Mesenteric fat pad (tissue), 1 donor: ENCODE measurements at places on chromosomes 3 and 15. TPM values are rescaled to one million over a fixed set of nuclear protein-coding genes. Genes with fewer than 3 reads are reported as not detected.

DNA sequence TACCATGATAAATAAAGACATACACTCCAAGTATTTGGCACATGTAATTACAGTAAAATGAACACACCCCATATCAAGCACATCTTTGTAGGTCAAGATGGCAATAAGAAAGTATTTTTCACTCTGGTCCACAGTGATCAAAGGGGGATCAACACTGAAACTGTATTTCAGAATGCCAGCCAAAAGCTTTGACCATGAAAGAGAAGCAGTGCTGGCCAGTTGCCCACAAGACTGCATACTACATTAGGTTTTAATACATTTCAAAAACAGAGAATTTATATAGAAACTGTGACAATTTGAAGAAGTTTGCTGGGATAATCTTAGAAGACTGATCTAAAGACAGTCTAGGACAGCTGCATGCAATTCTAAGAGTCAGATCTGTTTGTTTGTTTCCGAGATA is 1035.3 kb downstream of the FHIT start:
- DNase-seq = no peak

DNA sequence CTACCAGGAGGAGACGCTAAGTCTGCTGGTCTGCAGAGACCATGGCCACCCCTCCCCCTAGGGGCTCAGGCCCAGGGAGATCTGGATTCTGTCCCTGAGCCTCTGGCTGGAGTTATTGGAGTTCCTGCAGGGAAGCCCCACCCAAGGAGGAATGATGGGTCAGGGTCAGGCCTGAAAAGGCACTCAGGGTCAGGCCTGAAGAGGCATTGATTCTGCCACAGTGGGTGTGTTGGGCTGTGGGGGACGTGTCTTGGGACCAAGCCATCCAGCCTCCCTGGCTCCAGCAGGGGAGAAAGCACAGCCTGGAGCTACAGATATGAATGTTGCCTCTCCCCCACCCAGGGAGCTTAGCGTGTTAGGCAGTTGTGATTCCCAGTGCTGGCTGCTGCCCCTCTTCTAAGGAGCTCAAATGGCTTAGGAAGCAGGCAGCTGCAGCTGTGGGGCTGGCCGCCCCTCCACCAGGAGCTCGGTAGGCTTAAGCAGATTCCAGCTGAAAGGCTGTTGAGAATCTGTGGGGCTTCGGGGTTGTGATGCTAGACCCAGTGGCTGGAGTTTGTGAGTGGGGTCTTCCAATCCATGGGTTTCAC is 176.7 kb downstream of the CHL1 start:
- no peak for DNase-seq

DNA sequence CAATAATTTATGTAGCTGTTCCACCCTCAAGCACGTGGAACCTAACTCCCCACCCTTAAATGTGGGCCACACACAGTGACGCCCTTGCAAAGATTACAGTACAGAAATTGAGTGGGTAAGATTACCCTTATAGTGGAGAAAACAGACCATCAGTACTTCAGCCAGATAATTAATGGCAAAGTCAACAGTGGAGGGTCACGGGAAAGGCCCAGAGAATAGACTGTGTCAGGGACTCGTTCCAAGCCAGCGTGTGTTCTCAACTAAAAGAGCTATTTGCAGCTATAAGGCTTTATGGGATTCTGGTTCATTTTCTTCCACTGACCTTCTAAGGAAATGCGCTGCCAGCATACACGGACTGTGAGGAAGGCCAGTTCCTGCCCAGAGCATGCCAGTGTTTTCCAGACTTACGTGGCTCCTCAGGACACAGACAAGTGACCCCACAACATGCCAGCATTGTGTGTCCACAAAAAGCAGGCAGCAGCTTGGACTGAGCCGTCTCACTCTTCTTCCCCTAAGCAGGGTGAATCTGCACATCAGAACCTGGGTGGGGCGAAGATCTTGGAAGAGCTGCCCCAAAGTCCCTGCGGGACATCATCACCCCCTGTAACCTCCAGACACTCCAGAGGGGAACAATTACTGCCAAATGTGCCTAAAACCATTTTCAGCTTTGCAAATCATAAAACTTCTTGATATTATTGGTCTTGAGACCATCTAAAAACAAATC is 428.5 kb downstream of the OCA2 start:
- DNase-seq = no peak

DNA sequence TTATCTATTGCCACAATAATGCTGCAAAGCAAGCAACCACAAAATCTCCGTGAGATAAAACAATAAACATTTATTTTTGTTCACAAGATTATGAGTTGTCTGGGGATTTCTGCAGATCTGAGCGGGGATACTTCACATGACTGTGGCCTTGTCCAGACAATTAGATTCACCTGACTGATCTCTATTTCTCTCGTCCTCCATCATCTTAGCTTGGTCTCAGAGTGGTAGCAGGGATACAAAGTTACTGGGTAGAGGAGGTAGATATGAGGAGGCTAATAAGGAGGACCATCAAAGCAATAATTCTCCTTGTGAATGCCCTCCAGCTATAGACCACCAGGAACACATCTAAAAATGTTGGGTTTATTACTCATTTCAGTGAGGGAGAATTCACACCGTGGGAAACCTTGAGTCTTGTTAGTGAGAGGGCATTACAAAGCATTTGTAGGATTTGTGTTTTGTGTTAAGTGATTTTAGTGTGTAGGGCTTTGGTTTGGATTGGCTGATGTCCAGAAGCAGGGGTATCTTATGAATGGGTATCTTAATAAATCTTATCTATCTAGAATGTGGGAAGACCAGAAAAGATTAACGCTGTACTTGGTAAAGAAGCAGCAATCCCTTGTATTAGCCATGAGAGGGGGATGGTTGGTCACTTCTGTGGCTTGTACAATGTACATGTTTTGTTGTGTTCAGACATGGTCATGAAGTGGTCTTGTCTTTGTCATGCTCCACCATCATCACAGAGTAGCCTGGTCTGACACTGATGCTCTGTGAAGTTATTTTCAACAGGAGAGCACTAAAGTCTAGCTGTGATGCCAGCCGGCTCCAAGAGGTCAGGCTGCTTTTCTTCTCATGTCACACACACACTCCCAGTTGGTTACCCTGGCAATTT is 287.6 kb upstream of the STT3B start:
- no peak for DNase-seq

DNA sequence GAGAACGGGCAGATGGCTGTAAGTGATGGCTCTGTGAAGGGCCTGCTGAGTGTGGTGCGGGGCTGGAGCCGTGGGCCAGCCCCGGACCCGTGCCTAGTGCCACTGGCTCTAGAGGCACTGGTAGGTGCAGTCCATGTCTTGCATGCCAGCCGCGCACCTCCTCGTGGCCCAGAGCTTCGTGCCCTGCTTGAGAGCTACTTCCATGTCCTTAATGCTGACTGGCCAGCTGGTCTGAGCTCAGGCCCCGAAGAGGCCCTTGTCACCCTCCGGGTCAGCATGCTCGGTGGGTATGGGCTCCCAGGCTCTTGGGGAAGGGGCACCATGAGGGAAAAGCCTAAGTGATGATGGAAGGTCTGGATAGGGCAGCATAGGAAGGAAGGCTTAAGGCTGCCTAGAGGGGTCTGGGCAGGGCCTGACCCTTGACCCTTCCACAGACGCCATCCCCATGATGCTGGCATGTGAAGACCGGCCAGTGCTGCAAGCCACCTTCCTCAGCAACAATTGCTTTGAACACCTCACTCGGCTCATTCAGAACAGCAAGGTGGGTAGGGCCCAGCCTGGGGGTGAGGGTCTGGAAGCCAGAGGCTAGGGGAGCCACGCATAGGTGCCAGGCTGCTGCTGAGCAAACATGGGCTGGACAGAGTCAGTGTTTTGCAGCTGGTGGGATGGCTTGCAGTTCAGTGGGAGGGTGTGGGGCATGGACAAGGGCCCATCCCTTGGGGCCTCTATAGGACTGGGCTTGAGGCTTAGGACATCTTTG is 12.1 kb downstream of the NBEAL2 start:
- DNase-seq = no peak

GRCh38 chr3:53837331-53837730 is 8.9 kb downstream of the CHDH start:
- DNase-seq = no peak

GRCh38 chr15:85580879-85581278 is 200.5 kb downstream of the AKAP13 start:
- DNase-seq = no peak

- no peak for DNase-seq
These were observed 126.6 kb downstream of the TJP1 start for GRCh38 chr15:29695489-29696167.

DNA sequence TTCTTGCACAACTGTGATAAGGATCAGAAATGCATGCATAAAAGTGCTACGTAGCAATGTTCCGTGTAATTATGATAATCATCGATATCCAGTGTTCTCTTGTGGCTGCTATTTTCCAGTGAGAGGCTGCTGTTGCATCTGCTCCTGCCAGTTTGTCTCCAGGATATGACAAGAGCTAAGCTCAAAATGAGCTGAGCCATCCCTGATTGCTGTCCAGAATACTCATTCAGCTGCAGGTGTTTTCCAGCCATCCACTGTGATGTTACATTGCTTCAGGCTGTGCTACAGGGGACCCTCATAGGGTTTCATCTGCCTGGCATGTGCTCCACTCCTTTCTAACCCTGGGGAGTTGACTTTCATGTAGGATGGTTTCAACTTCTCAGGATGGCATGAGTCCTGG is 976.0 kb downstream of the ROBO1 start:
- DNase-seq = no peak

DNA sequence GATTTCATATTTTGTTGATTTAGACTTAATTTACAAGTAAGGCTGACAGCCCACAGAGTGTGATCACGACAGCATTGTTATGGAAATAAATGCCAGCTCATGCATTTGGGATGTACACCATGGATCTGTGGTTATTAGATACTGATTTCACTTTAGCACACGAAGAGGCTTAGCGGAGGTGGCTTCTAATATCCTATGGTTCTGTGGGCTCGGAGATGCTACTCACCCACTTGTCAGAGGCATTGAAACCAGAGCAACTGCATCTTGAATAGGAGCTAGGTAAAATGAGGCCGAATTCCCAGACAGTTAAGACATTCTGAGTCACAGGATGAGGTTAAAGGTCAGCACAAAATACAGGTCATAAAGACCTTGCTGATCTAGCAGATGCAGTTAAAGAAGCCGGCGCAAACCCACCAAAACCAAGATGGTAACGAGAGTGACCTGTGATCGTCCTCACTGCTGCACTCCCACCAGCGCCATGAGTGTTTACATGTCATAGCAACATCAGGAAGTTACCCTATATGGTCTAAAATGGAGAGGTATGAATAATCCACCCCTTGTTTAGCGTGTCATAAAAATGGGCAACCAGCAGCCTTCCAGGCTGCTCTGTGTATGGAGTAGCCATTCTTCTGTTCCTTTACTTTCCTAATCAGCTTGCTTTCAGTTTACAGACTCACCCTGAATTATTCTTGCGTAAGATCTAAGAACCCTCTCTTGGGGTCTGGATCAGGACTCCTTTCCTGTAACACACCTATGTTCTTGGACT is 117.5 kb downstream of the PGPEP1L start:
- DNase-seq = no peak

GRCh38 chr3:177589911-177590381 is 392.7 kb upstream of the TBL1XR1 start:
- DNase-seq = no peak

DNA sequence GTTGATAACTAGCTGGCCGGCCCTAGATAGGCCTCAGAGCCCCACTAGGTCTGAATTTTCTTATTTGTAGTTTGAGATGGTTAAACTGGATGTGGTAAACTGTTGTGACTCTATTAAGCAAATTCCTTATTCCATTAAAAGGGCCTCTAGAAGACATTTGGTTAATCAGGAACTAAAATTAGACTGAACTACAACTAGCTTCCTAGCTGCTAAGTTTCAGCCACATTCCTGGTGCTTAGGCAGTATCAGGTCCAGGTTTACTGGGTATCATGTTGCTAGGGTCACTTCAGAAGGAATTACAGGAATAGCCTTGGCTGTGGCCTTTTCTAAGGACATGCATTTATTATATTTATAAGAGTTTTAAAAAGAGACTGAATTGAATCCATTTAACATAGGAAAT is 136.3 kb downstream of the PLD1 start:
- DNase-seq = no peak

GRCh38 chr3:159783780-159784742 is 204.6 kb upstream of the IL12A start:
- DNase-seq = no peak

DNA sequence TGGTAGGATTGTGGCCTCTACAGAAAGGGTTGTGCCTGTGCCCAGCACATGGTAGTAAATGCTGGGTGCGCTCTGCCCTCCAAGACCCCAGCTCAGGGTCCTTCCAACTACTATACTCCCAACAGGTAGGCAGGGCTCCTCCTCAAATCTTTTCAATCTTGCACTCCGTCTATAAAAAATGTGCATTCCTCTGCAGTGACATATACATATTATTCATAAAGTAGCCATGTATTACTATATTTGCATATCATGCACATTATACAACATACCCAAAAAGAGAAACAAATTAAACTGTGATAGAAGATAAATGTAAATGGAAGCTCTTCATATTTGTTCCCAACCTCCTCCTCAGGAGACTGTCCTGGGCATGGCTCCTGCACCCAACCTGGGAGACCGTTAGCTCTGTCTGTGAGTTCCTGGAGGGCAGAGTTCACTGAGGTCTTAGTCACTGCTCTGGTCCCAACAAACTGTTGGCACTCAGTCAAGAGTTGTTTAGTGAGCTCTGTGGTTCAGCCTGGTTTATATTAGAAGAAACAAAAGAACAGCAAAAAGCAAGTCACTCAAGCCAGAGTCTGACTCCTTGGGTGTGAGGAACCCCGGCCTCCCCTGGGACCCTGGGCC is 47.7 kb upstream of the GRIP2 start:
- no peak for DNase-seq

DNA sequence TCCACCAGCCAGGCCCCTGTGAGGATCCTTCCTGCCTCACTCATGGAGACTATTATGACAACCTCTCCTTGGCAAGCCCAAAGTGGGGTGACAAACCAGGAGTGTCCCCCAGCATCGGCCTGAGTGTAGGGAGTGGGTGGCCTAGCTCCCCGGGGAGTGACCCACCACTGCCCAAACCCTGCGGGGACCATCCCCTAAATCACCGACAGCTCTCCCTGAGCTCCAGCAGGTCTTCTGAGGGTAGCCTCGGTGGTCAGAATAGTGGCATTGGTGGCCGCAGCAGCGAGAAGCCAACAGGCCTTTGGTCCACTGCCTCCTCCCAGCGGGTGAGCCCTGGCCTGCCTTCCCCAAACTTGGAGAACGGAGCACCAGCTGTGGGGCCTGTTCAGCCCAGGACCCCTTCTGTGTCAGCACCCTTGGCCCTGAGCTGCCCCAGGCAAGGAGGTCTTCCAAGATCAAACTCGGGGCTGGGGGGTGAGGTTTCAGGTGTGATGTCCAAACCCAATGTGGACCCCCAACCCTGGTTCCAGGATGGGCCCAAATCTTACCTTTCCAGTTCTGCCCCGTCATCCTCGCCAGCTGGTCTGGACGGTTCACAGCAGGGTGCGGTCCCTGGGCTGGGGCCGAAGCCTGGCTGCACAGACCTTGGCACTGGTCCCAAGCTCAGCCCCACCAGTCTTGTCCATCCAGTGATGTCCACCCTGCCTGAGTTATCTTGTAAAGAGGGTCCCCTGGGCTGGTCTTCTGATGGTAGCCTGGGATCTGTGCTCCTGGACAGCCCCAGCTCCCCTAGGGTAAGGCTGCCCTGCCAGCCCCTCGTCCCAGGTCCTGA is 1.0 kb downstream of the LIMD1 start:
- DNase-seq = no peak

Gene OXTR
- total RNA-seq = 0.06 TPM

Gene MLF1
- total RNA-seq = 6.6 TPM

Gene ZSCAN2
- 7.9 TPM for total RNA-seq

Gene PARP15
- 2.9 TPM for total RNA-seq

Gene DCBLD2
- 28.4 TPM for total RNA-seq

Gene GRK7
- not detected for total RNA-seq

Gene BFSP2
- not detected for total RNA-seq

Gene FAM81A
- 0.35 TPM for total RNA-seq

Gene VWA5B2
- not detected for total RNA-seq
